ENCODE measurements at places on chromosomes 11 and 22.

GRCh38 chr11:130513132-130513531 is 64.7 kb downstream of the ADAMTS15 start:
- H3K4me3 ChIP-seq = no peak overlapping the region
- DNase-seq = peak; percentile 67
- H3K36me3 ChIP-seq = no peaks in the 10 kb centered on the region
- H3K27ac ChIP-seq = peak overlapping the region; percentile 55

GRCh38 chr11:3341298-3341697 is 37.6 kb downstream of the ZNF195 start:
- no peaks in the 10 kb centered on the region for H3K4me1 ChIP-seq
- H3K4me3 ChIP-seq = no peak overlapping the region
- no peak for DNase-seq
- H3K36me3 ChIP-seq = no peaks in the 10 kb centered on the region

DNA sequence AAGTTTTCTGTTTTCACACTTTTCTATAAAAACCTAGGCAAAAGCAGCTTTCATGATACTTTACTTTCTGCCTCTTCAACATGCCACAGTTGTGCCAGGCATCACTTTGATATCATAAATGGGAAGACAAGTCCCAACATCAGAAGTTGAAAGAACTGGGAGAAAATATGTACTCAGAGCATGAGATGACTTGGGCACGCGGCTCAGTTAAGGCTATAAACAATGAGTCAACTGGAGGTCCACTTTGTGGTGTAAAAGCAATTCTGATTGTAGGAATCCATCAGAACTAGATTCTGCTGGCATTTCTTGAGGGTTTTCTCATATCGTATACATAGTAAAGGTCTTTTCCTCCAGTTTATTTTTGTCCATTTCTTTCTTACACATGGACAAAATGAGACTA is 109.7 kb upstream of the USP47 start:
- H3K27ac ChIP-seq = no peak overlapping the region
- no peaks in the 10 kb centered on the region for H3K36me3 ChIP-seq
- no peak for DNase-seq
- no peak overlapping the region for H3K4me3 ChIP-seq
- no peaks in the 10 kb centered on the region for H3K4me1 ChIP-seq

DNA sequence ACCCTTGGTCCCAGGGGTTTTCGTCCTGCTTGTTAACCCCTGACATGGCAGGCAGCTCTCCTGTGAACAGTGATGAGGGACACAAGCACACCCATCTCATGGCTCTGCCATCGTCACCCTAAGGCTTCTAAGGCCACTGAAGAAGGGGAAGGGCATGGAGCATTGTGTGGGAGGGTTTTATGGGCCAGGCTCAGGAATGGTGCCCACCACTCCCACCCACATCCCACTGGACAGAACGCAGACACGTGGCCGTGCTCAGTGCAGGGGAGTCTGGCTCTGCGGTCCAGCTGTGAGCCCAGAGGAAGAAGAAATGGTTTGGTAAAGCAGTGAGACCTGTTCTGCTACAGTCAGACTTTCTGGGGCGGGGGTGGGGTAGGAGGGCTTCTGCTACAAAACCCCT is 130.0 kb downstream of the CACNA1I start:
- peaks cover 57% of the 10 kb centered on the region for H3K27me3 ChIP-seq
- no peak overlapping the region for H3K27ac ChIP-seq
- H3K36me3 ChIP-seq = no peaks in the 10 kb centered on the region
- no peak overlapping the region for H3K4me3 ChIP-seq

- H3K27me3 ChIP-seq = no peaks in the 10 kb centered on the region
- no peaks in the 10 kb centered on the region for H3K36me3 ChIP-seq
- H3K27ac ChIP-seq = no peak overlapping the region
- peaks cover 29% of the 10 kb centered on the region for H3K4me1 ChIP-seq
- H3K4me3 ChIP-seq = no peak overlapping the region
- DNase-seq = no peak
Measured at GRCh38 chr22:49951000-49951677, 9.4 kb upstream of the PIM3 start.

DNA sequence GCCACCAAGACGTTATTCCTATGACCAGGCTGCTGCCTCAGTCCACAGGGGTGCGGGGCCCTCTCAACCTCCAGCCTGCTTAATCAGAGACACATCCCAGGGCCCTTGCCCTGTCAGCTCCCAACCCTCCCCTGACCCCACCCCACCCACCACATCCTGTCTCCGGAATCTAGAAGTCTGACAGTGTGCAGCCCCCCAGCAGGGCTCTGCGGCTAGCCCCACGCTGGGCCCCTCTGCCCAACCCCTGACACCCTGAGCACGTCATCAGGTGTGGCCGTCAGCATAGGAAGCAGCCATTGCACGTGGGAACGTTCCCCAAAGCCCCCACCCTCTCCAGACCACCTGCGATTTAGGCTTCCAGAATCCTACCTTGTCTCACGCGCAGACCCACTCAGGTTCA is 34.3 kb upstream of the IGSF9B start:
- H3K4me1 ChIP-seq = peaks cover 4% of the 10 kb centered on the region
- no peak for DNase-seq
- no peaks in the 10 kb centered on the region for H3K27me3 ChIP-seq
- no peak overlapping the region for H3K4me3 ChIP-seq

GRCh38 chr11:111540114-111540936 is at the start of gene LAYN:
Gene LAYN, plus strand, starts transcription at chr11:111540720. Its CDS starts 124 bp downstream, at chr11:111540844.
- peaks cover 6% of the 10 kb centered on the region for H3K27me3 ChIP-seq
- no peaks in the 10 kb centered on the region for H3K36me3 ChIP-seq
- peak; percentile 49 for DNase-seq
- peak within 1 kb of the TSS; percentile 77 for H3K27ac ChIP-seq
- peak within 1 kb of the TSS; percentile 52 for H3K4me3 ChIP-seq

DNA sequence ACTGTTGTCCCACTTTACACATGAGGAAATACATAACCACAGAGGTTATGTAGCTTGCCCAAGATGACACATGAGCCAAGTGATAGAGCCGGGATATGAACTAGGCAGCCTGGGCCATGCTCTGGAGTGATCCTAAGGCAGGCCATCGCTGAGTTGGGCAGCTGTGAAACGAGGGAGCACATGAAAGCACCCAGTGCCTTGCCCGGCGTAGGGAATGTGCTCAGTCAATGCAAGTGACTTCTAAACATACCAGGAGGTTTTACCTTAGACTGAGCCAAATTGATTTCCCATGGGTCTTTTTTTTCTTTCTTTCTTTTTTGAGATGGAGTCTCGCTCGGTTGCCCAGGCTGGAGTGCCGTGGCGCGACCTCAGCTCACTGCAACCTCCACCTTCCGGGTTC is 10.5 kb downstream of the GRIK4 start:
- H3K4me3 ChIP-seq = no peak overlapping the region
- DNase-seq = no peak
- H3K27me3 ChIP-seq = peaks cover 41% of the 10 kb centered on the region
- no peaks in the 10 kb centered on the region for H3K36me3 ChIP-seq
- no peak overlapping the region for H3K27ac ChIP-seq
- peaks cover 10% of the 10 kb centered on the region for H3K4me1 ChIP-seq

- H3K27me3 ChIP-seq = peaks cover 4% of the 10 kb centered on the region
- H3K36me3 ChIP-seq = no peaks in the 10 kb centered on the region
- no peaks in the 10 kb centered on the region for H3K4me1 ChIP-seq
Measured at GRCh38 chr11:126927623-126928022, 72.9 kb downstream of the KIRREL3 start.
